ENCODE measurements at places on chromosomes 11 and 22.

- no peak for DNase-seq
Measured at GRCh38 chr22:24091551-24092420, 80.7 kb downstream of the CABIN1 start.

- no peak for DNase-seq
Measured at GRCh38 chr11:133957900-133958299, 1.1 kb upstream of the IGSF9B start.

DNA sequence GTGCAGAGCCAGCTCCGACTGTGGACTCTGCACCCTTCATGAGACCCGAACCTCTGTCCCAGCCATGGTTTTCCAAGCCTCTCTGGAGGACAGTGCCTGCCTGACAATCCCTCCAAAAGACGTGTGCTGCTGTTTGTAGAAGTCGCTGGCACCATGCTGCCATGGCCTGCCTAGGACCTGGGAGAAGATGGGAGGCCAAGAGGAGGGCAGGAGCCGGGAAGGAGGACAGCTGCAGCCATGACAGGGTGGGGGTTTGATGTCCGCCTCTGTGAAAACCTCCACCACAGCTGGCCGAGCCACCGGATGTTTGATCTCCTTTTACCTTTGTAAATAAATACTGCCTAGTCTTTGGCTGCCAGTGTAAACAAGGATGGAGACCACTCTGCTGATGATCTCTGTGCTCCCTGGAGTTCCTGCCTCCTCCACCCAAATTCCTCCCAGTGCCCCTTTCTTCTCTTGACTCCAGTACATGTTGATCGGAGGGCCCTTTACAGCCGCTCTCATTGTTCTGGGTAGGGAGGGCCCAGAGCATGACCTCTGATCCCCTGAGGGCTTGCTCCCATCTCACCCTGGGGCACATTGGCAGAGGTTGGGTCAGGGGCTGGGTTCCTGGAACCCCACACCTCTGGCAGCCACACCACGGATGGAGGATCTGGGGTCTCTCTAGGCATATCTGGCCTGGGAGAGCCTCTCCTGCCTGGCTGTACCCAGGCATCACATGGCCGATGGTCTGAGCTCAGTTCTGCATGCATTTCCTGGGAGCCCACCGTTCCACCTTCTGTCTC lies 66.9 kb downstream of the BCR start:
- DNase-seq: no peak

DNA sequence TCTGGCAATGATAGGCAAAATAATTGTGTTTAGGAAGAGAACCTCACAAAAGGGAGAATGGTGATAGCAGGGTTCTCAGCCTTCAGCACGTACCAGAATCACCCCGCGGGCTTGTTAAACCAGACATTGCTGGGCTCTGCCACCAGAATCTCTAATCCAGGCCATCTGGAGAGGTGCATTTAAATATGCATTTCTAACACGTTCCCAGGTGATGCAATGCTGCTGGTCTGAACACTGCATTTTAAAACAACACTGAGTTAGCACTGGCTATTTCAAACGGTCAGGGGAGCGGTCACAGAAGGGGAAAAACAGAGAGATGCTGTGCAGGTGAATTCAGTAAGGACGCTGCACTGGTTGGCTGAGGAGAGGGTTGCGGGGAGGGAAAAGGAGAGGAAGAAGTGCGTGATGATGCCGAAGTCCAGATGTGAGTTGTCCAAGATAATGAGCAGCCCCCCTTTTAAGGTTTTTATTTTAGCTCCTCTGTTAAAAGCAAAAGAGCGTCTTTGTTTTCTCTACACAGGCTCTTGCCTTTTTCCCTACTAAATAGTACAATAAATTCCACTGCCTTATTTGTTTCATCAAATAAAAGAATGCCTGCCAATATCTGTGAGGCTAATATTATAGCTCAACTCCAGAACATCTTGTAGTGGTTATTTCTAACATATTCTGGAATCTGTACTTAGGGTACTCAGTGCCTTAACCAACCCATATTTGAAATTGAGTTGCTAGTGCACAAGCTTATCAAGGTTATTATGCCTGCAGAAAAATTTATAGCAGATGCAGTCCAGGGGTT lies 109.6 kb upstream of the POU2AF2 start:
- no peak for DNase-seq

- DNase-seq: no peak
Measured at GRCh38 chr11:130269326-130269943, 45.3 kb downstream of the ZBTB44 start.

Measured in ascending aorta (tissue), 2 donors.